ENCODE measurements at places on chromosomes 1 and 21. TPM values are rescaled to one million over a fixed set of nuclear protein-coding genes. Genes with fewer than 3 reads are reported as not detected.

GRCh38 chr1:98368995-98369394 is 292.5 kb upstream of the SNX7 start:
- no peak overlapping the region for H3K27ac ChIP-seq
- H3K36me3 ChIP-seq = no peaks in the 10 kb centered on the region
- no peaks in the 10 kb centered on the region for H3K4me1 ChIP-seq
- H3K4me3 ChIP-seq = no peak overlapping the region
- H3K27me3 ChIP-seq = no peaks in the 10 kb centered on the region
- no peak for DNase-seq

GRCh38 chr1:192575499-192576189 is at the start of gene RGS1:
TSS of gene RGS1 (plus strand) at chr1:192575773. CDS start at chr1:192575793, 20 bp downstream.
- H3K27me3 ChIP-seq = no peaks in the 10 kb centered on the region
- peaks cover 1% of the 10 kb centered on the region for H3K36me3 ChIP-seq
- no peak within 1 kb of the TSS for H3K27ac ChIP-seq
- H3K4me1 ChIP-seq = no peaks in the 10 kb centered on the region
- H3K4me3 ChIP-seq = no peak within 1 kb of the TSS

- H3K4me1 ChIP-seq = no peaks in the 10 kb centered on the region
- no peak overlapping the region for H3K4me3 ChIP-seq
- H3K27ac ChIP-seq = no peak overlapping the region
- H3K27me3 ChIP-seq = peaks cover 14% of the 10 kb centered on the region
Observed at GRCh38 chr1:113219377-113219776, 146.4 kb downstream of the LRIG2 start.

DNA sequence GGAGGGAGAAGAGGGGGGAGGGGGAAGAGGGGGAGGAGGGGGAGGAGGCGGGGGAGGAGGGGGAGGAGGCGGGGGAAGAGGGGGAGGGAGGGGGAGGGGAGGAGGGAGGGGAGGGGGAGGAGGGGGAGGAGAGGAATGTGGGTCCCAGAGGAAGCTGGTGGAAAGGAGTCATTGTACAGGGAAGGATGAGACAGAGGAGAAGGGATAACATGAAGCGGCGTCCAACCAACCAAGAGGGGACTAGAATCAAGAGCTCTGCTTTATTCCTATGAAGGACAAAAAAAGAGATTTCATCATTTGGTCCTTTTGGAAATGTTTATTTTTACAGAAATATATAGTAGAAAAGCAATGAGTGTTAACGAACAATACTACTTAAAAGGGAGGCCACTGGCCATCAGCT is 24.5 kb downstream of the COA6 start:
- peaks cover 7% of the 10 kb centered on the region for H3K4me1 ChIP-seq
- DNase-seq = no peak

GRCh38 chr21:37413553-37414291 is 47.1 kb downstream of the DYRK1A start:
- H3K27me3 ChIP-seq = no peaks in the 10 kb centered on the region
- peak overlapping the region; percentile 68 for H3K27ac ChIP-seq
- H3K4me3 ChIP-seq = no peak overlapping the region
- H3K4me1 ChIP-seq = peaks cover 56% of the 10 kb centered on the region

DNA sequence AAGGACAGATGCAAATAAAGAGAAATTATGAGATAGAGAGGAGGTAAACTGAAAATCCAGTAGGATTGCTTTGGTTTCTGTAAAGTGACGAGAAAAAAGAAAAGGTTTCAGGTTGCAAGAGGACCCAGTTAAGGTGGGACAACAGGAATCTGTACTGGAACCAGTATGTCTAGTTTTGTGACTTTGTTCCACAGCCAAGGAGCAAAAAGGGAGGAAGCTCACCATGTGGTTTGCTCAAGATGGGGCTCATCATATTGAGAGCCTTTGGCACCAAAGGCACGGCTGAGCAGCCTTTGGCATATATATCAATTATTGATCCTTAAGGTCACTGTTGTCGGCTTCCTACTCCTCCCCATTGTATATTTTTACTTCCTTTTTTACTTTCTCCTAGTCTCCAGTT is 1.8 kb upstream of the ZDHHC18 start:
- H3K4me3 ChIP-seq = no peak overlapping the region
- DNase-seq = no peak
- H3K36me3 ChIP-seq = no peaks in the 10 kb centered on the region

DNA sequence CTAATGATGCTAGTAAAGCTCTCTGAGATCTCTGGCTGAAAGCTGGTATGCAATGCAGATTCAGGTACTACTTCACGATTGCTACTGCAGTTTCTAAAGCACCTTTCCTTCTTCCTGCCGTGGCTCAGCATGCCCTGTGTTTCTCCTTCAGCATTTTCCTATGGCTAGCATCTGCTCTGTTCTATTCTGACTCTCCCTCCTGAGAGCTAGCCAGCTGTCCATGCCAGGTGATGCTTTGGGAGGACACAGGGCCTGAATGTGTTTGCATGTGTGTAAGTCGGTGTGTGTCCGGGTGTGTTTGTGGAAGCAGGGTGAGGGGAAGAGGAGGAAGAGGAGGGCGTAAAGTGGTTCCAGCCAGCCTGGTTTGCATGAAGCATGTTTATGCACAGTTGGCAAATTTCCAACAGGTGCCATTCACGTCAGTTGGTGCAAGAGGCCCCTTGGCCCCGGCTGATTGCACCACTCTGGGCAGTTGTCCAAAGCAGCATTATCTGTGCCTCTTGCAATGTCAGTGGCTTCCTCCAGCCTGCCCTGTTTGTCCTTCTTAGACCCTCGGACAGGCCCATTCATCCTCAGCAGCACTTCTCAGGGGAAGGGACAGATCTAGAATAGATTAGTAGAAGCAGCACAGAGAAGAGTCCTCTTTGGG is 433.3 kb downstream of the DISC1 start:
- no peak overlapping the region for H3K27ac ChIP-seq
- no peak overlapping the region for H3K4me3 ChIP-seq
- DNase-seq = no peak
- H3K27me3 ChIP-seq = no peaks in the 10 kb centered on the region

- DNase-seq = no peak
- no peak overlapping the region for H3K4me3 ChIP-seq
- H3K27me3 ChIP-seq = peaks cover 12% of the 10 kb centered on the region
- H3K36me3 ChIP-seq = no peaks in the 10 kb centered on the region
- no peaks in the 10 kb centered on the region for H3K4me1 ChIP-seq
- no peak overlapping the region for H3K27ac ChIP-seq
Observed at GRCh38 chr1:200221614-200222282, 188.1 kb downstream of the ZNF281 start.

DNA sequence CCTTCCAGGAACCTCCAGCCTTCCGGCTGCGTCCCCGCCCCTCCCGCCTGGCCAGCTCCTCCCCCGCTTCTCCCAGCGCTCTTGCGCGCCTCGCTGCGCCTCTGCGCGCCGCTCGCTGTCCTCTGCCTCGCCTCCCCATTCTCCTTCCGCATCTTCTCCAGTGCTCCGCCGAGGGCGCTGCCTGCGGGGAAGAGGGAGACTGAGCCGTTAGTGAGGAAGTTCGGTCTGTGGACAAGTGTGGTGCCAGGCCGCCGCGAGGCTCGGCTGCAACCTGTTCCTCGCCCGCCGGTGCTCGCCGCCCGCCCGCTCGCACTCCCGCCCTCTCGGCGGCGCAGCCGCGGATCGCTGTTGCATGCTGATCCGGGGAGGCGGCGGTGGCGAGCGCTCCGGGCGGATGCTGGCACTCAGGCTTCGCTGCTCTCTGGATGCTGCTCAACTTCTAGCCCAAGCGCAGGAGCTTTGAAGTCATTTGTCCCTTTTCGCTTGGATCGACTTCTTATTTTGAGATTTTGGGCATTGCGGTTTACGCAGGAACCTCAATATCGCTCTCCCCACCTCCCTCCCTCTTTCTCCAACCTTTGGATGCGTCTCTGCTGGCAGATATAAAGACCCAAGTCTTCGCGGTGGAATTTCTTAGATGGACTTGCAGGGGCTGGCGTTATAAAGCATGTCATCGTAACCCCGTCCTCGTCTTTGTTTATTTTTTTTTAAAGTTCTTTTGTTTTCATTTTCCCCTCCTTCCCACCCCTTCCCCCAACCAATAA is 614 bp upstream of the CACNA1E start:
- H3K4me1 ChIP-seq = peaks cover 8% of the 10 kb centered on the region
- peaks cover 63% of the 10 kb centered on the region for H3K27me3 ChIP-seq
- H3K36me3 ChIP-seq = no peaks in the 10 kb centered on the region
- DNase-seq = peak; percentile 83

- H3K4me3 ChIP-seq = no peak overlapping the region
- H3K27ac ChIP-seq = no peak overlapping the region
- no peaks in the 10 kb centered on the region for H3K27me3 ChIP-seq
- DNase-seq = no peak
- H3K4me1 ChIP-seq = peaks cover 27% of the 10 kb centered on the region
Observed at GRCh38 chr1:22846458-22846857, 126.2 kb downstream of the LACTBL1 start.

DNA sequence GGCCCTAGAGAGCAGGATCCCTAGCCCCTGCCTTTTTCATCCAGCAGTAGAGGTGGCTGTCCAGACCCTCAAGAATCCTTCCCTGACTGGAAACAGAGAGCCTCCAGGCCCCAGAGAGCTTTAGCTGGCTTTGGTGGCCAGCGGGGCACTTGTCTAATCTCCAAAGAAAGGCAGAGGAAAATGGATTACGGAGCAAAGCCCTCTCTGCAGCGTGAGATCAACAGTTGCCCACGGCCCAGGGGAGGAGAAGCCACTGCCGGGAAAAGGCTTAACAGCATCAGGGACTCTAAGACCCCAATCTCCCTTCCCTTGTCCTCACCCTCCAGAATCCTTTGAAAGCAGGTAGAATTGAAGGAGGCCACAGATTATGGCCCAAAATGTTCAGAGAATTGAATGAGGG is 35.8 kb upstream of the GRIK3 start:
- no peaks in the 10 kb centered on the region for H3K27me3 ChIP-seq
- no peak overlapping the region for H3K4me3 ChIP-seq
- DNase-seq = no peak
- H3K4me1 ChIP-seq = no peaks in the 10 kb centered on the region
- H3K36me3 ChIP-seq = no peaks in the 10 kb centered on the region
- no peak overlapping the region for H3K27ac ChIP-seq

- peaks cover 67% of the 10 kb centered on the region for H3K4me1 ChIP-seq
- H3K36me3 ChIP-seq = no peaks in the 10 kb centered on the region
- no peak overlapping the region for H3K4me3 ChIP-seq
- H3K27ac ChIP-seq = no peak overlapping the region
- no peak for DNase-seq
Observed at GRCh38 chr1:109818271-109818987, 54.7 kb upstream of the EPS8L3 start.

GRCh38 chr1:14180738-14181137 is 417.7 kb upstream of the KAZN start:
- H3K36me3 ChIP-seq = no peaks in the 10 kb centered on the region
- H3K27me3 ChIP-seq = no peaks in the 10 kb centered on the region
- no peaks in the 10 kb centered on the region for H3K4me1 ChIP-seq
- no peak overlapping the region for H3K27ac ChIP-seq
- no peak overlapping the region for H3K4me3 ChIP-seq

DNA sequence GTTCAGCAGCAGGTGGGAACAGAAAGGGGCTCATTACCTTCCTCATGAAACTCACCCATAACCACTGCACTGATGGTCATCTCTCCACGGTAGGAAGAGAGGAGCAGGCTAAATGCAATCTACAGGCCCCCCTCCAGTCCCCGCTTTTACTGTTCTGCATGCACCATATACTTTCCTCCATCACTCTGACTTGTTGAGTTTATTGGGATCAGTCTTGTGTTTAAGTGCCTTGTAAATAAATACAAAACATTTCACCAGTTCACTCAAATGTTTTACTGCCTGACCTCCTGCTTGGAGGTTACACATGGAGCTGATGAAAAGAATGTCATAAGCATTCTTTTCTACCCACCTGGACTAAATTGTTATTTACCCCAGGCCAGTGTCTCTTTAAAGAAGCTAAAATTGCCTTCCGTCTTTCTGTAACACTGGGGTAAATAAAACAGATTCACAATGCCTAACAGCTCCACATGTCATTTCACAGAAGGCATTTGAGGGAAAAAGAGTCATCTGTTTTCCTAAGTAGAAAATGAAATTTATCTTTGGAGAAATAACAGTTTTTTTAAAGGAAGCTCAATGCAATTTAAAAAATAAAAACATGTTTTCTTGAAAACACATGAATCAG is 30.7 kb downstream of the PTPN14 start:
- H3K4me3 ChIP-seq = no peak overlapping the region
- H3K4me1 ChIP-seq = peaks cover 76% of the 10 kb centered on the region
- H3K36me3 ChIP-seq = peaks cover 4% of the 10 kb centered on the region
- no peak for DNase-seq

DNA sequence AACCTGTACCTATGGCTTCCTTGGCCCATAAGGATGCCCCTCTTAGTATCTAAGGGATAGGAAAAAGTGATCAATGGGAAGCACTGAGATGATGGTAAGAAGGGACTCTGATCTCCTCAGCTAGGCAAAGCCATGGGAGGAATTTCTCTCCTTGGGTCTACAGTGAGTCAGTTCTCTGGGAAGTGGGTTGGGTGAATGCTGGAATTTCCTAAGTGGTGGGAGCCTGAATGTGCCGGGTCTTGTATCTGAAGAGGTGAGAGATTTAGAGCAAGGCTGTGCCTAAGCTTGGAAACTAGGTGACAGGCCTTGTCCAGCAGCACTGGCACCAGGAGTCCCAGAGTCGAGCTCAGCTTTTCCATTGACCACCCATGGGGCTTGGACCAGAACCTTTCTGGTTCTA is 96.3 kb upstream of the SLC2A1 start:
- DNase-seq = no peak
- H3K36me3 ChIP-seq = no peaks in the 10 kb centered on the region
- H3K27me3 ChIP-seq = no peaks in the 10 kb centered on the region
- peaks cover 36% of the 10 kb centered on the region for H3K4me1 ChIP-seq
- no peak overlapping the region for H3K27ac ChIP-seq

GRCh38 chr1:110087812-110088738 is 17.6 kb upstream of the ALX3 start:
- no peak overlapping the region for H3K27ac ChIP-seq
- H3K36me3 ChIP-seq = no peaks in the 10 kb centered on the region
- no peak overlapping the region for H3K4me3 ChIP-seq
- H3K27me3 ChIP-seq = peaks cover 54% of the 10 kb centered on the region
- DNase-seq = no peak
- peaks cover 34% of the 10 kb centered on the region for H3K4me1 ChIP-seq

- no peaks in the 10 kb centered on the region for H3K36me3 ChIP-seq
- H3K4me1 ChIP-seq = no peaks in the 10 kb centered on the region
- no peak for DNase-seq
- no peak within 1 kb of the TSS for H3K4me3 ChIP-seq
Observed at GRCh38 chr1:160646711-160647328, at the start of gene SLAMF1. TSS of gene SLAMF1 (minus strand) at chr1:160647044. CDS start at chr1:160646945, 99 bp downstream.

Gene HTR6
- total RNA-seq = 0.16 TPM

Gene GABRD
- total RNA-seq = not detected

Gene C4BPB
- total RNA-seq = not detected

Gene KCNE2
- not detected for total RNA-seq

Gene NBPF8
- 21.0 TPM for total RNA-seq

Gene S100A3
- 5.7 TPM for total RNA-seq

All from osteocyte (in vitro differentiated cells).